AG09319 (cell line): ENCODE measurements at places on chromosomes 2 and 18.

DNA sequence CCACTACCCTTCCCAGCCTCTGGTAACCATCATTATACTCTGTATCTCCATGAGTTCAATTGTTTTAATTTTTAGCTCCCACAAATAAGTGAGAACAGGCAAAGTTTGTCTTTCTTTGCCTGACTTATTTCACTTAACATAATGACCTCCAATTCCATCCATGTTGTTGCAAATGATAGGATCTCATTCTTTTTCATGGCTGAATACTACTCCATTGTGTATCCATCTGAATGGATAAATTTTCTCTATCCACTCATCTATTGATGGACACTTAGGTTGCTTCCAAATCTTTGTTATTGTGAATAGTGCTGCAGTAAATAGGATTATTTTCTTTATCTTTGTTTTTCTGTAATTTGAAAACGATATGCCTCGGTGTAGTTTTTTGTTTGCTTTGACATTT is 26.2 kb downstream of the ANKAR start:
- no peak for DNase-seq

DNA sequence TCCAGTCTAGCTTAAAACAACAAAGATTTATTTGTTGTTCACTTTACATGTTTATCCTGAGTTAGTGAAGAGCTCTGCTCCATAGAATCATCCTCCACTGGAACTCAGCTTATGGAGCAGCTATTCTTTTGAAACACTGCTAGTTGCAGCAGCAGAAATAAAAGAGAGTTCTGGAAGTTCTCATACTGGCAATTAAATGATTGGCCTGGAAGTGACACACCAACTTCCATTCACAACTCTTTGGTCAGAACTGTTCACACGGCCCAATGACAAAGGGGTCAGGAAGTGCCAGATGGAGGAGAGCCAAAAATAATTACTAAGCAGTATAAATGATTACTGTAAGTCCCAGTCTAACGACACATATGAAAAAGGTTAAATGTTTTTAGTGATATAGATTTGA is 39.1 kb downstream of the FBXO11 start:
- peak; percentile 24 for DNase-seq

DNA sequence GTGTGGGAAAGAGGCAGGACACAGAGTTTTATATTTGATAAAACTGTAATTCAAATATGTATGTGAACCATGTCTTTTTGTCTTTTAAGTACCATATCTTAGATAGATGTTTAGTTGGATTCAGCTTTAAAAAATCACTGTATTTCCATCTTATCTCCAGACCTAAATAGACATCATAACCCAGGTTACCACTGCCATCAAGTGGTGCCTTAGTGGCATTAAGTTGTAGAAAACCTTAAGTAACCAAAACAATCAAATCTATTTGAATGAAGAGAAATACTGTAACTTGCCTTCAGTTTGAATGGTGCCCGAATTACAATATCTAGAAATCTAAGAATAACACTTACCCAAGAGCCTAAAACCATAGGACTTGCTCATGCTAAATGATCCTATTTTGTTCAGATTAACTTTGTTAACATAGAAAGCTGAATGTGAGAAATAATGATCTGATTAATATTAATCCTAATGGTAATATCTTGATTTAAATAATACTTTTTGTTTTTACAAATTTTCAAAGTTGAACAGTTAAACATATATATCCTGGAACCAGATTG is 92.5 kb upstream of the MAP2 start:
- no peak for DNase-seq

DNA sequence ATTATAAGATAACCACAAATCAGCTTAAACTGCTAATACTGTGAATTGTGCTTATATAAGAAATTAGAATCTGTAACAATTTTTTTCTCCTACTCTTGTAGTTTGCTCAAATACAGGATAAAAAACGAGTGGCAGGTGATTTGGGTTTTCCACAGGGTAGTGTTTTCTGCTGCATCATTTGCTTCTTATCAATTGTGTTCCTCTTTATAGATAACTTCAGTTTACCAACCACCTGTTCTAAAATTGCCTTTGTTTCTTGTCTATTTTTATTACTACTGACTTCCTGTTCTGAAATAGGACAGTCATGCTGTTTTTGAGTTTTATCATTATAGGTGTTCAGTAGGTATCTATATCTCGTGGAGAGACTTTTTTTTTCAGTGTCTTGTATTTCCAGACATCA is 56.9 kb downstream of the MFSD6 start:
- DNase-seq = no peak

DNA sequence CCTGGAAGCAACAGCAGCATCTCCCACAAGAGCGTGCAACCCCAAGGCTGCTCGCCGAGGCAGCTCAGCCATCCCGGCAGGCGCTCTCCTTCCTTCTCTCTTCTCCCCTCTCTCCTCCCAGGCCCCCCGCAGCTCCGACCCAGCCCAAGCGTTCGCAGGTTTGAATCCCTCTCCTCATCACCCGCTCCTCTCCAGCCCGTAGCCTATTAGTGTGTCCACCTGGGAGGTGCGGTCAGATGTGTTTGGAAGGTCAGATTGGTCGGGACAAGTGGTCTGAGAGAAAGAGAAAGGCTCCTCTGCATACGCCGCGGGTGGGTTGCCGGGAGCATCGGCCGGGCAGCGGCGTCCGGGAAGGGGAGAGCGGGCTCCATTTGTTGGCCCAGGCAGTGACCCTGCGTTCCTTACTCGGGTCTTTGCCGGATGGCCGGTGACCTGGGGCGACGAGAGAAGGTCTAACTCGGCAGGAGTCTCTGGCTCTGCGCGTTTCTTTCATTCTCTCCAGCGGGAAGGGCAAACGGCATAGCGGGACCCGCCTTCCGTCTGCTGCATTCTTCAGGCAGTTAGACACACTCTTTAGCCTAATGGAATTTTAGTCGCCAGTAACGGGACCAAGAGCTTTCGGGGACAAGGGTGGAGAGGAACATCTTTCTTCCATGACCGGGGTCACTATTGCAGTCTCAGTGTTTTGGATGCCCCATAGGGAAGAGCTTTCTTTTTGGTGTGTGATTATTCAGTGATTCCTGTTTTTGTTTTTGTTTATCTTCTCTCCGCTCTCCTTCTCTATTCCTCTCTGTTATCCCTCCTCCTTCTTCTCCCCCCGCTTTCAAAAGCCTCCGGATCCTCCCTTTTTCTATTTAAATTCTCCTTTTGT is 1.1 kb upstream of the TMEFF2 start:
- no peak for DNase-seq

- DNase-seq = no peak
These were observed 273.8 kb downstream of the TRIB2 start for GRCh38 chr2:12990523-12990922.

DNA sequence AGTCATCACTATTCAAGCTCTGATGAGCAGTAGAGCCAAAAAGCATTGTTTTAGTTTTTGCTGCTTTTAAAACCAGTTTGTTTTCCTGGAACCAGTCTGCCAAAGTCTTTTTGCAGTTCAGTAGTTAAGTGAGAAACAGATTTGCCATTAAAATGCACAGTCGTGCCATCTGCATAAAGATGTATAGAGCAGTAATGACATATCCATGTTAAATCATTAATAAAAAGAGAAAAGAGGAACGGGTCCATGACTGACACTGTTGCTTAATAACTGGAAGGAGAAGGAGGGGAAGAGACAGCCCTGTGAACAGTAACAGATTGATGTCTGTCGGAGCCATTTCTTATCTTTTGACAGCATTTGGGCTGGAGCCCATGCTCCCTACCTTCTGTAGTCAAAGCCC is 704.6 kb downstream of the SATB2 start:
- DNase-seq = no peak

DNA sequence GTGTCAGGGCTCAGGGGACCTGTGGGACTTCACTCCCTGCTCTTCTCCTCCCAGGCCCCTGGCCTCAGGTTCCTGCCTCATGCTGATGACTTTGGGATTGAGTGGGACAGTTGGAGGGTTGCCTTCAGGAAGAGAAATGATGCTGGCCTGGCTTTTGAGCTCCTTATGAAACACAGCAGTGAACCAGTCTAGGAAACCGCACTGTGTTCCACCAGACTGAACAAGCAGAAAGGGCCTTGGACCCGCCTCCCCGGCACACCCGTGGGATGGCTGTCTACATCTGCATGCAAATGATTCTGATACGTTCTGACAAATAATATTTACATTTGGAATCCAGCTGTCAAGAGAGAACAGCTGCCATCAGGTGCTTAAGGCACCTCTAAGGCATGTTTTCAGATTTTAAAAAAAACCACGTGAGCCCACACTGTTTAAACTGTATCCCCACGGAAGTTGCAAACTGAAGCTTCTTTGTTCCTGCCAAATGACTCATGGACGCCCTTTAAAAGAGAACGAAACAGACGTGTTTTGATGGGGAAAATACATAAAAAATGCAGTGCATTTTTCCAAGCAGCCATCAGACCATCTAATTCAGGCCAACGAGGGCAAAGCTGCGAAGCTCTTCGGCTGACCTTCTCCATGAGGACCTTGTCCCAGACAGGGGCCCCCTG is 27.6 kb upstream of the ASAP2 start:
- peak; percentile 70 for DNase-seq

- no peak for DNase-seq
These were observed 42.6 kb downstream of the ASAP2 start for GRCh38 chr2:9249020-9249800.

DNA sequence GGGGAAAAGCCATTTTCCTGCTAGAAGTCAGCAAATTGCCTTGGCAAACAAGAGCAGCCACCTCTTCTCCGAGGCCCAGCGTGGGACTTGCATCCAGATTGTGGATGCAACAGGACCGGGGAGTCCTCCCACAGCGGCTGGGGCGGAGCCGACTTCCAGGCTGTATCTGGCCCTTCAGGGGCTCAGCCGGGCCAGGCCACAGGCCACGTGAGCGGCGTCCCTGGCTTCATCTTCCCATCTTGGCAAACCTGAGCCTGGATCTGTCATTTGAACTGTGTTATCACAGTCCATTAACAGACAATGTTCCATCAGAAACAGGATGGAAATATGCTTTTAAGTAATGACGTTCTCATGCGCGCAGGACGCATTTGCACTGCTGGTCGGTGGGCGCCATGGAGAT is 483.5 kb upstream of the SALL3 start:
- no peak for DNase-seq

- DNase-seq = no peak
These were observed 120.8 kb upstream of the STK17B start for GRCh38 chr2:196291873-196292800.

GRCh38 chr2:212538305-212539071 is at the start of gene ERBB4:
ERBB4 (minus strand) TSS chr2:212538802; CDS start chr2:212538530, 272 bp downstream.
- no peak for DNase-seq

DNA sequence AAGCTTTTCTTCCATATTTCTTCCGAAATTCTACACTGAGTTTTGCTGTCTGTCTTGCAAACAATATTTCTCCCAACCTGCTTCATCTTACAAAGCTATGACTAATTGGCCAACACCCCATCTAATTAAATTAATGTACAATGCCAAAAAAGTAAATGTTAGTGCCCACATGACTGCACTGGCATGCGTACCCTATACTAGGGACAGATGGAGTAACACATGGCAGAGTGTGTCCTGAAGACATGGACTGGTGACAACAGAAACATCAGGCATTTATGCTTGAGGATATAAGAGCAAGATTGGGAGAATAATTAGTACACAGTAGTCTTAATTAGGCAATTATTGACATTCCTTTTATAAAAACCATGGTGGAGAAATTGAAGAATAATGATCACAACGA is 66.8 kb downstream of the MREG start:
- no peak for DNase-seq

GRCh38 chr2:106158871-106159270 is 35.2 kb downstream of the UXS1 start:
- DNase-seq = no peak
